ENCODE measurements at places on chromosomes 13 and 19.

GRCh38 chr13:92175330-92175729, 776.9 kb downstream of the GPC5 start:
- peak; percentile 33 for DNase-seq

- no peak for DNase-seq
Observed at GRCh38 chr13:93326234-93326811, 99.7 kb downstream of the GPC6 start.

DNA sequence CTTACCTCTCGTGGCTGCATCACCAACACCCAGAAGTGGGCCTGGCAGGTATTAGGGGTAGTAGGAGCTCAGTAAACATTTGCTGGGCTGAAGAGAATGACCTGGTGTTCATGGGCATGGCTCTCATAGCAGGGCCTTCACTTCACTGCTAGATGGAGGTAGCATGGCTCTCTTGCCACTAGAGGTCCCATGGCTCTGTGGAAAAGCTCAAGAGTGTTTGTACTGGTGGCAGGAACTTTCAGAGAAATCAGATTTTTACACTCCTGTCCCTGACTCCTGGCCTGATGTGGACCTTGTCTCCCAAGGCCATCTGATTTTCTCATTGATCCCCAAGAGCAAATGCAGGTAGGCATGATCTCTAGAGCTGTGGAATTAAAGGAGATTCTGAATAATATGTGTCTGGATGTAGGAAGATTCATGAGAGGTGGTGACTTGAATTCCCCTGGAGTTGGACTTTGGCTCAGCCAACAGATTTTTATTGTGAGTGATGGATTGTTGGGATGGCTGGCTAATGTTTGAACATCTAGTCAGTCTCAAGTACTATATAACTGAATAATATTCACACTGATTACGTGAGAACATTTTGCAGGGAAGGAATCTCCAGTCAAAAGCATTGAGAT, 5.7 kb downstream of the ZNF574 start:
- peak; percentile 41 for DNase-seq

DNA sequence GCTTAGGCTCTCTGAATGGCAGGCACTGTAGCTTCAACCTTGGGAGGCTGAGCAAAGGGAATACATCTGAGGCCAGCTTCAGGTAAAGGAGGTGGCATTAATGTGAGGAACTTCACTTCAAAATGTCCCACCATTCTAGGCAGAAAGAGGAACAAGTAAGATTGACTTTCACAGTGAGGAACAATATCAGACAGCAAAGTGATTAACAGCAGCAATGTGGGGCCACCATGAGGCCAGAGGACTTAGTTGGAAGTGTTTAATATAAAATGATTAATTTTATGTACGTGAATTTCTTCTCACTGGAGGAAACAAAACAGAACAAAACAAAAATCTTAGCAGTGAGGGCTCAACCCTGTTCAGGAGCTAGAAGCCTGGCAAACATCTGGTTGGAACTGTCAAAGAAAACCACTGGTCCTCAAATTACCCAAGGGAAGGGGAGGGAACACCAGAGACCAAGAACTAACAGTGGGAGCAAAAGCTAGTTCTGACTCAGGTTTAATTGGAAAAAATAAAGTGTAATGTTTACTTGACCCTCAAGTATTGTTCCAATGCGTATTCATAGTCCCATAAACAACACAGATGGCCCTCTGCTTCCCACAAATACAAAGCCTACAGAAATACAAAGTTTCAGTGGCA, 43.9 kb upstream of the FRY start:
- peak; percentile 41 for DNase-seq

- no peak for DNase-seq
Observed at GRCh38 chr13:110885966-110886869, 28.7 kb downstream of the ANKRD10 start.
